ENCODE measurements at places on chromosomes 7 and 10. TPM values are rescaled to one million over a fixed set of nuclear protein-coding genes. Genes with fewer than 3 reads are reported as not detected.

NRCAM gene
- 41.5 TPM for total RNA-seq

NXPH1 gene
- not detected for total RNA-seq

RPEL1 gene
- 0.10 TPM for total RNA-seq

CASTOR2 gene
- total RNA-seq = 19.9 TPM

GRCh38 chr10:57579926-57580325, 687.8 kb downstream of the IPMK start:
- DNase-seq = peak; percentile 63

GRCh38 chr10:30463944-30464451, 30.0 kb downstream of the MAP3K8 start:
- DNase-seq = no peak

DNA sequence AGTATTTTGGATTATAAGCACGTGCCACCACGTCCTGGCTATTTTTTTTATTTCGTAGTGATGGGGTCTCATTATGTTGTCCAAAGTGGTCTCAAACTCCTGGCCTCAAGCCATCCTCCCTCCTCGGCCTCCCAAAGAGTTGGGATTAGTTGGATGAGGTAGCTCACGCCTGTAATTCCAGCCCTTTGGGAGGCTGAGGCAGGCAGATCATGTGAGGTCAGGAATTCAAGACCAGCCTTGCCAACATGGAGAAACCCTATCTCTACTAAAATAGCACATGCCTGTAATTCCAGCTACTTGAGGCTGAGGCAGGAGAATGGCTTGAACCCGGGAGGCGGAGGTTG, 21.8 kb upstream of the YWHAG start:
- no peak for DNase-seq

GRCh38 chr10:133299224-133299623, 9.4 kb downstream of the TUBGCP2 start:
- DNase-seq = no peak

- no peak for DNase-seq
Observed at GRCh38 chr10:126331101-126331500, 57.2 kb downstream of the ADAM12 start.

GRCh38 chr7:69652947-69653701, 54.8 kb downstream of the AUTS2 start:
- DNase-seq = no peak
